Ureter (tissue), 1 donor: ENCODE measurements at places on chromosomes 12 and 14. TPM values are rescaled to one million over a fixed set of nuclear protein-coding genes. Genes with fewer than 3 reads are reported as not detected.

- DNase-seq = no peak
These were observed 44.1 kb downstream of the WSCD2 start for GRCh38 chr12:108173160-108173559.

DNA sequence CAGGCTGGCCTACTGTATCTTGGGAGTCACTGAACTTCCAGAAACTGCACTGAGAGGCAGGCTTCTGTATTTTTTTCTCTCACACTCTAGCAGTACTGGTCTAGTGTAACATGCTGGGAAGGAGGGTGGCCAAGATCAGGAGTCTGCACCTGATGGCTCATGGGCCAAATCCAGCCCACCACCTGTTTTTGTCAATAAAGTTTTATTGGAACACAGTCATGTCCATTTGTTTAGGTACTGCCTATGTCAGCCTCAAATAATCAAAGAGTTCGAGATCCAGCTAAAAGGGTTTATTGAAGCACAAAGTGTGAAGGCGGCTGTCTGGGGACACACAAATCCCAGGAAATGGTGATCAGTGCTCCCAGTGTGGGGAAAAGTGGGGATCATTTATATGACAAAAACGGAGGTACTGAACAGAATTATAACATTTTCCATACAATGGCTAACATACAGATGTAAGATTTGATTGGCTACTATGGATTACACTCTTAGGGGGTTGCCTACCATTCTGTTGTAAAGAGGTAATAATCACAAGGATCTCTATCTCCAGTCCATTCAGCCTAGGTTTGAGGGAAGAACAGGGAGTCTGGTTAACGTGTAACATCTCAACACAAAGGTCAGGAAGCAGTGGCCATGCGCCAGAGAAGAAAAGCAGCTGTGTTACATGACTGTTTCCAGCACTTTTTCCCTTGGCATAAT, 12.9 kb downstream of the USP30 start:
- no peak for DNase-seq

DNA sequence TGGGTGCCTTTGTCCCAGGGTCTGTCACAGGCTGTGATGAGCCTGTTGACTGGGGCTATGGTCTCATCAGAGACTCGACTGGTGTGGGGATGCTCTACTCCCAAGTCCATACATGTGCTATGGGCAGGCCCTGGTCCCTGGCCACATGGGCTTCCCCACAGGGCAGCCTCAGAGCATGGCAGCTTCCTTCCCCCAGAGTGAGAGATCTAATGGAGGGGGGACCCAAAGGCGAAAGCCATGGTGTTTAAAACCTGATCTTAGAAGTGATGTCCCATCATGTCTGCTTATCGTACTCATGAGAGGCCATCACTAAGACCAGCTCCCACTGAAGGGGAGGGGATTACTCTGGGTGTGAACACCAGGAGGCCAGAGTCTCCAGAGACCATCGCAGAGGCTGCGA, 279.0 kb upstream of the RTL1 start:
- no peak for DNase-seq

The HOTAIR gene
- total RNA-seq = 6.6 TPM

The RNASE9 gene
- not detected for total RNA-seq

The KRT72 gene
- total RNA-seq = not detected
